ENCODE measurements at places on chromosomes 6 and 20. TPM values are rescaled to one million over a fixed set of nuclear protein-coding genes. Genes with fewer than 3 reads are reported as not detected.

- peaks cover 9% of the 10 kb centered on the region for H3K36me3 ChIP-seq
- no peak for DNase-seq
- H3K4me1 ChIP-seq, result no peaks in the 10 kb centered on the region
- H3K27me3 ChIP-seq, result no peaks in the 10 kb centered on the region
- H3K27ac ChIP-seq, result no peak overlapping the region
- H3K4me3 ChIP-seq, result no peak overlapping the region
These were observed 173.2 kb downstream of the TMEM242 start for GRCh38 chr6:157150076-157150475.

DNA sequence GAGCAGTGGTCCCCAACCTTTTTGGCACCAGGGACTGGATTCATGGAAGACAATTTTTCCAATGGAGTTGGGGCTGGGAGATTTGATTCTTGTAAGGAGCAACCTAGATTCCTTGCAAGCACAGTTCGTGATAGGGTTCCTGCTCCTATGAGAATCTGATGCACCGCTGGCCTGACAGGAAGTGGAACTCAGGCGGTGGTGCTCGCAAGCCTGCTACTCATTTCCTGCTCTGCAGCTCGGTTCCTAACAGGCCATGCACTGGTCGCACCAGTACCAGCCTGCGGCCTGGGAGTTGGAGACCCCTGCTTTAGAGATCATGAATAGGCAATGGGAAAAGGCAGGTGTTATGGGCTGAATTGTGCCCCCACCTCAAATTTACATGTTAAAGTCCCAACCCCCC lies 131.2 kb downstream of the PFDN4 start:
- no peak for DNase-seq
- H3K4me1 ChIP-seq, result no peaks in the 10 kb centered on the region
- H3K27ac ChIP-seq, result no peak overlapping the region

DNA sequence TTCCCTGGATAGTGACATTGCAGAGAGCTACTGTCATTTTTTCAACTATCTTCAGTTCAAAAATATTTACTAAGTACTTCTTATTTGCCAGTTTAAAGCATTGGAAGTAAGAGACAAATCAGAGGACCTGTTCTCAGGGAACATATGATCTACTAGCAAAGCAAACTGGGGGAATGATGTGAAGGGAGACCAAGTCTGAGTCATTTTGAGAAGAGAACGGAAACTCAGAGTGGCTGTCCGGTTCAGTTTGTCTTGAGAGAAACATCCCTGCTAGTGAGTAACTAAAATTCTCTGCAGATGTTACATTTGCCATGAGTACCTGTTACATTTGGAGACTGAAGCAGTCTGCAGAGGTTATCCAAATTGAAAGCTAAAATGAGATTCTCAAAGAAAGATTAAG lies 118.3 kb downstream of the KCNQ5 start:
- DNase-seq, result no peak
- H3K4me3 ChIP-seq, result no peak overlapping the region
- H3K4me1 ChIP-seq, result peaks cover 5% of the 10 kb centered on the region
- H3K27ac ChIP-seq, result no peak overlapping the region

DNA sequence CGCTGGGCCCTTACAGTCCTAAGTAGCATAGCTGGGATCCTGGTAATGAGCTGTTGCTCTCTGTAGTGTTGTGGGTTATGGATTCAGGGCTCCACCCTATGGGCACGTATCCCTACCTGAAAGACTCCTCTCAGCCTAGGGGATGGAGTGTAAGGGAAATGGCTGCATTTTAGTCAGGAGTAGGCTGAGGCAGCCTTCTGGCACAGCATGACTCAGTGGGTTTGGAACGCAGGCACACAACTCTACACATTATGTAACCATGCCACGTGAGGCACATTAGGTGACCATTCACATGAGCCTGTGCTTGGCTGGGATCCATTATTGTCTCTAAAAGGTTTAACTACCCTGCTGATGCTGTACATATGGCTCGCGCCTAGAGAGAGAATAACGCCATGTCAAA lies 27.8 kb downstream of the HDDC2 start:
- H3K27me3 ChIP-seq, result no peaks in the 10 kb centered on the region
- H3K36me3 ChIP-seq, result peaks cover 17% of the 10 kb centered on the region
- H3K27ac ChIP-seq, result no peak overlapping the region
- H3K4me3 ChIP-seq, result no peak overlapping the region
- no peaks in the 10 kb centered on the region for H3K4me1 ChIP-seq

GRCh38 chr20:4225745-4226144 lies 210.4 kb upstream of the RNF24 start:
- no peak for DNase-seq
- no peak overlapping the region for H3K27ac ChIP-seq
- H3K4me3 ChIP-seq, result no peak overlapping the region
- H3K36me3 ChIP-seq, result no peaks in the 10 kb centered on the region
- H3K4me1 ChIP-seq, result peaks cover 7% of the 10 kb centered on the region

GRCh38 chr6:160355001-160355400 lies 6.8 kb downstream of the SLC22A3 start:
- no peaks in the 10 kb centered on the region for H3K36me3 ChIP-seq
- DNase-seq, result no peak
- no peaks in the 10 kb centered on the region for H3K27me3 ChIP-seq
- no peaks in the 10 kb centered on the region for H3K4me1 ChIP-seq
- no peak overlapping the region for H3K4me3 ChIP-seq

DNA sequence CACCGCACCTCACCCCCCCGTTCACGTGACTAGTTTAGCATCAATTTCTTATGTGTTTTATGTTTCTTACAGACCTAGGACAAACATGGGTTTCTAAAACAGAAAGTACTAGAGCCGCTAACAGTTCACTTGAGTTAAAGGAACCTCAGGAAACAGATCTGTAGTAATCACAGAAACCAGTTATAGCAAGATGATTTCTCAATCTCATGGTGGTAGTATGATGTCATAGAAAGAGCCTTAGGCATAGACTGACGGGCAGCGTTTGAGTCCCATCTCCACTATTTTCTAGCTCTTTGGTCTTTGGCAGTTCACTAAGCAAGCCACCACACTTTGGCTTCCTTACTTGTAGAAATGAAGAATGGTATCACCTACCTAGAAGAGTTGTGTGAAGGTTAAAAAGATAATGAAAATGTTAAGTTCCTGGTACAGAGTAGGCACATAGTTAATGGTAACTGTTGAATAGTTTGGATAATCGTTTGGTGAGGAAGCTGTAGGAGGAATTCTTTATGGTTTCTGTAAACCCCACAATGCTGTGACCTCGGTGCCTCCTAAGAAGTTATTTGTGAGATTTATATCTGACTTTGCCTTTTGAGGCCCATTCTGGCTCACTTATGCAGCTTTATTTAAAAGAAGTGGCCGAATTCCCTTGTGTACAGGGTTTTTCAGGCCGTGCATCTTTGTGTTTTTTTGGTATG lies 21.3 kb downstream of the CTNNBL1 start:
- H3K27ac ChIP-seq, result no peak overlapping the region
- no peaks in the 10 kb centered on the region for H3K36me3 ChIP-seq
- H3K27me3 ChIP-seq, result no peaks in the 10 kb centered on the region
- H3K4me3 ChIP-seq, result no peak overlapping the region

- no peak overlapping the region for H3K4me3 ChIP-seq
- H3K27ac ChIP-seq, result no peak overlapping the region
- DNase-seq, result no peak
These were observed 18.4 kb upstream of the FAM209A start for GRCh38 chr20:56506103-56506502.

GRCh38 chr6:5499644-5500306 lies 238.5 kb downstream of the FARS2 start:
- no peaks in the 10 kb centered on the region for H3K27me3 ChIP-seq
- H3K4me3 ChIP-seq, result no peak overlapping the region
- H3K4me1 ChIP-seq, result peaks cover 22% of the 10 kb centered on the region
- H3K36me3 ChIP-seq, result no peaks in the 10 kb centered on the region
- peak overlapping the region; percentile 73 for H3K27ac ChIP-seq
- no peak for DNase-seq

DNA sequence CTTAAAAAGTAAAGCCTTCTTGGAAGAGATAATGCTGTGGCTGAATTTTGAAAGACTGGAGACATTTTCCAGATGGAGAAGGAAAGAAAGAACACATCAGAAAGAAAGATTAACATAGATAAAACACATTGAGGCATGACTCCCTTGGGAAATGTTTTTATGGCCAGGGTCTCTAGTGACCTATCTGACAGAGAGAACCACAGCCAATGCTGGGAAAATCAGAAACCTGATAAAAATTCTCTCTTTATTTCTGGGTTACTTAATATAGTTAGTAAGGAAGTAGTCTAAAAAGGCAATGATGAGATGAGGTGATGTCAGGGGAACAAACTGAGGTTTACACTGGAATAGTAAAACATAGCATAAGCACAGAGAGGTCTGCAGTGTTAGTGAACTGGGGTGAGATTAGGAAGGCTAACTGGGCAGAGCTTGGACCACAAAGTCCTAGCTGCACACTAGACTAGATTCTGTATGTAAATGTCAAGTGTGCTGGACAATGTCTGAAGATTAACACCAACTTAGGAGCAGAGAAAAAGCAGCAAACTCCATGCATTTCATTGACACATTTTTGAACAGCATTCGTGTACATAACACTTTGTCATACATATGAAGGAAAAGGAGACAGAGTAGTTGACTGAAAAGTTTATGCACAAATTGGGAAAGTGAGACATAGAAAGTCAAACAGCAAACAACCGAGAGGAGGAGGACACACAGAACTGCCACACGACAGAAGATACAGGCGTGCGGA lies 31.0 kb downstream of the ELOVL2 start:
- no peak overlapping the region for H3K27ac ChIP-seq
- DNase-seq, result no peak
- no peak overlapping the region for H3K4me3 ChIP-seq

- no peaks in the 10 kb centered on the region for H3K36me3 ChIP-seq
- no peaks in the 10 kb centered on the region for H3K4me1 ChIP-seq
These were observed 301.8 kb downstream of the BTBD9 start for GRCh38 chr6:38337819-38338465.

GRCh38 chr20:39643292-39643691 lies 681.1 kb downstream of the DHX35 start:
- no peak overlapping the region for H3K4me3 ChIP-seq
- H3K4me1 ChIP-seq, result no peaks in the 10 kb centered on the region
- H3K27ac ChIP-seq, result no peak overlapping the region
- H3K27me3 ChIP-seq, result no peaks in the 10 kb centered on the region
- H3K36me3 ChIP-seq, result no peaks in the 10 kb centered on the region

Gene RNF39
- not detected for total RNA-seq

Gene IMPG1
- total RNA-seq, result not detected

Gene NKAIN4
- 0.67 TPM for total RNA-seq

Gene PACRG
- total RNA-seq, result 1.7 TPM

Gene TSBP1
- not detected for total RNA-seq

Gene BACH2
- total RNA-seq, result 6.3 TPM

Gene HLA-E
- 717 TPM for total RNA-seq

Measured in thyroid gland (tissue), 4 donors.